ENCODE measurements at places on chromosomes 6 and 20.

GRCh38 chr20:20322912-20323311 is 45.0 kb upstream of the INSM1 start:
- DNase-seq = no peak

- DNase-seq = no peak
Observed at GRCh38 chr6:108368431-108369030, 73.7 kb downstream of the AFG1L start.

GRCh38 chr6:13292774-13293173 is 35.6 kb downstream of the TBC1D7 start:
- DNase-seq = no peak

- no peak for DNase-seq
Observed at GRCh38 chr6:19332806-19333460, 504.2 kb upstream of the ID4 start.

- no peak for DNase-seq
Observed at GRCh38 chr20:62133051-62133845, 9.9 kb downstream of the PSMA7 start.

DNA sequence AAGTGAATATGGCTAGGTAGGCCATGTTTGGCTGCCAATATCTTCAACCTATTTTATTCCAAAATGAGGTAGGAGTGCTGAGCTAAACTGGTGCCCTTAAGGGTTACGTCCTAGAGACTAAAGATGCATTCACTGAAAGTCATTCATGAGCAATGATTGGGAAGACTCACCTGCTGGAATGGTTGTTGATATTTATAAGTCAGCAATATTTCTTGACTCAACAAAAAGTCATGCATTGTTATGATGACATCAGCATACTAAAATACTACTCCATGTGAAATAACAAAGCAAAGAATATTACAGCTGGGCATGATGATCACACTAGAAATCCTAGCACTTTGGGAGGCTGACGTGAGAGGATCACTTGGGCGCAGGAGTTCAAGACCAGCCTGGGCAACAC is 17.6 kb upstream of the NUP153 start:
- DNase-seq = peak; percentile 87

- no peak for DNase-seq
Observed at GRCh38 chr20:21154692-21155091, 28.8 kb downstream of the KIZ start.

- no peak for DNase-seq
Observed at GRCh38 chr20:49580813-49581174, 12.9 kb upstream of the PTGIS start.

DNA sequence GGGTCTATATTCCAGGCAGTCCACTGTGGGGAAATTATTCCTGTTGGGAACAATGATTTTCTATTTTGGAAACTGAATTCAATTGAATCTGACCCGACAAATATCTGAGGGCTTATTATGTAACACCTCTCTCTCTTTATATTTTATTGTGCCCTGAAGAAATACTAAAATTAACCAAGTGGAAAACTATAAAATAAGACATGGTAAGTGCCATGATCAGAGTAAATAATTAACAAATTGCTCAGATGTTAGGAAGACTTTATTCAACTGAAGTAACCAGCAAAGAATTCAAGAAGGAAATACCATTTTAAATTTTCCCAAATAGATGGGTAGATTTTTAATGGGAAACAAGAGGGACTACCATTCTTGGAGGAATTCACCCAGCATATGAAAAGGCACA is 632.9 kb downstream of the MAFB start:
- no peak for DNase-seq

DNA sequence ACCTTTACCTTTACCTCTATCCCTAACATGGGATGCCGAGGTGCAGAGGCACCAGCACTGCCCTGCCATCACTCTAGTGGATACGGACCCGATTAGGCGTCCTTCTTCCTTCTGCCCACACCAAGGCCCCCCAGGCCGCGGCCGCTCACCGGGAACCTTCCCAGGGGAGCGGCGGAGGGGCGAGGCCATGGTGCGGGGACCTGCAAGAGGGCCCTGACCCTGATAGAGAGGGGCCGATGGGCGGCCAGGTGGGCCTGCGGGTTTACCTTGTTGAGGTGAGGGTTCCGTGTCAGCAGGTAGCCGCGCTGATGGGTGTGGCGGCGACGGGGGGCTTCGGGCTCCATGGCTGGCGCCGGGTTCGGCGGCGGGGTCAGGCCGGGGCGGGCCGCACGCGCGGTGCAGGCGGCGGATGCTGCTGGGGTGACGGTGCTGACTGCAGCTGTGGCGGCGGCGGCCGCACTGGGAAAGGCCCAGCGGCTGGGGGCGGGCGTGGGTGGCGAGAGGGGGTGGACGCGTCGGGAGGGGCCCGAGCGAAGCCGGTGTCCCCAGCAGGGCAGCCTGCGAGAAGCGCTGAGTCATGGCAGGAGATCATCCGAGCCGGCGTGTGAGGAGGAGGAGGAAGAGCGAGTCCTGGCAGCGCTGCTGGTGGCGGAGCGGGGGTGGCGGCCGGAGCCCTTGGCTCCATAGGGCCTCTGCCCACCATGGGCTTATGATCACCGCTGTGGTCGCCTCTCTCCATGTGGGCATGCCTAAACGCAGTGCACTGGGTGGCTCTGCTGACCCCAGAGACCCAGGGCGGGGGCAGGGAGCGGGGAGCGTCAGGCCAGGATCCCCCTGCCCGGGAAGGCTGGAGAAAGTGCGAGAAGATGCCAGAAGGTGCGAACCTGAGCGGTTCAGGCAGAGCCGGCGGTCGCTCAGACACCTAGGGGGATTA is at the start of gene ME1:
ME1 (minus strand) TSS at position 441 of the 934 bp plus-strand sequence; CDS start at position 344, 97 bp downstream.
- no peak for DNase-seq

DNA sequence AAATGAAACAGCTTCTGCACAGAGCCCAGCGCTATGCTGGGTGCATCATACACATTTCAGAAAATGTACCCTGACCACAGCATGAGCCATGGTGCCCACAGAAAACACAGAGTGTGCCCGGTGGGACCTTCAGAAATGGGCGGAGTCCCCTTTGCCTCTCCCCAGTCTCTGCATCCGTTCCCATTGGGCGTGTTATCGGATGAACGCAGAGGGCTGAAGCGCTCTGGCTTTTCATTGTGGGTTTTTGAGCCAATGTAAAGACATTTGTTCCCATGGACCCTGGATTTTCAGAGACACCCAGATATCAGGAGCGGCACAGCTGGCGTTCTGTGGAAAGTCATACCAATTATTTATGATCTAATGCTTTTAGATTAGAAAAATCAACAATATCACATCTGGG is 99.8 kb downstream of the DACT2 start:
- no peak for DNase-seq

DNA sequence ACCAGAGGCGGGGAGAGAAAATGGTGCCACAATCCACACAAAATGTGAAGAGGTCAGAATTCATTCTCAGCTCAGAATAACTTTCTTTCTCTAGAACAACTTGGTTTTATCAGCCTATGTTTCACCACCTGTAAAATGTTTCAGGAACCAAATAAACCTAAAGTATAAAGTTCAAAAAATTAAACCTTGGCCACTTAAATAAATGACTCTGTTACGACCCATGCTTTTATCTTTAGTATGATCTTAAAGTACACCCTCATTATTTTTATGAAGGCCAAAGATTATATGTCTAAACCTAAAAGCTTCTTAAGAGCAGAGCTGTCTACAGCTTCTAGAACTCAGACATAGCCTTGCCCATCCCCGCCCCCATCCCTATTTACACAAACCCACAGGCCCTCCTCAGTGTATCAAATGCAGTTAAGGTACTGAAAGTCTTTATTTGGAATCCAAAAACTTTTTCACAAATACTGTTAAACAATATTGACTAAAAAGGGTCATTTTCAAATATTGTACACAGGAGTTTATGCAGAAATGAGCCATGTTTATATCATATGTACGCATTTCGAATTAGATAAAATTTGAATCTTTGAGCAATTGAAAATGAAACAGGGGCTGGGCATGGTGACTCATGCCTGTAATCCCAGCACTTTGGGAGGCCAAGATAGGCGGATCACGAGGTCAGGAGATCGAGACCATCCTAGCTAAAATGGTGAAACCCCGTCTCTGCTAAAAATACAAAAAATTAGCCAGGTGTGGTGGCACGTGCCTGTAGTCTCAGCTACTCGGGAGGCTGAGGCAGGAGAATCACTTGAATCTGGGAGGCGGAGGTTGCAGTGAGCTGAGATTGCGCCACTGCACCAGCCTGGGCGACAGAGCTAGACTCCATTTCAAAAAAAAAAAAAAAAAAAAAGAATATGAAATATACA is 5.7 kb upstream of the NHSL1 start:
- DNase-seq = no peak

GRCh38 chr6:14838133-14838583 is 407.7 kb upstream of the JARID2 start:
- no peak for DNase-seq

- DNase-seq = no peak
Observed at GRCh38 chr6:14930366-14930989, 315.4 kb upstream of the JARID2 start.

GRCh38 chr6:105759015-105759414 is 327.1 kb upstream of the PRDM1 start:
- DNase-seq = no peak

GRCh38 chr6:13014504-13015378 is 298.2 kb downstream of the PHACTR1 start:
- DNase-seq = no peak

DNA sequence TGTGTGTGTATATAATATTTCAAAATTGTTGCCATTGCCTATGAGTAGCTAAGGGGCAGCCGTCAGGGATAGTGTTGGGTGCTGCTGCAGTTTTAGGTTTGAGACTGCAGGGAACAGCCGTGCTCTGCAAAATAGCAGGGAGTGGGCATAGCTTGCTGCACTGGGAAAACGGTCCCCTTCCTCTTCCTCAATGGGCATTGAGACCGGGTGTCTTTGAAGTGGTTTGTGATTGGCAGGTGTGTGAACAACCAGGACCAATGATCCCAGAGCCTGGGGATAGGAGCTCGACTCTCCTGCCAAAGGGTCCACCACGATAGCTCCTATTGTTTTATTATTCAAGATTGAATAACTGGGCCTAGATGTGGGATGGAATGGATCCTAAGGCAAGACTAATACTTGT is 5.1 kb upstream of the EBF4 start:
- DNase-seq = no peak

- no peak for DNase-seq
Observed at GRCh38 chr20:2640260-2640659, 12.2 kb upstream of the NOP56 start.

- no peak for DNase-seq
Observed at GRCh38 chr6:134322216-134322615, 4.3 kb upstream of the SGK1 start.

- DNase-seq = no peak
Observed at GRCh38 chr20:16914277-16914676, 166.1 kb downstream of the OTOR start.

DNA sequence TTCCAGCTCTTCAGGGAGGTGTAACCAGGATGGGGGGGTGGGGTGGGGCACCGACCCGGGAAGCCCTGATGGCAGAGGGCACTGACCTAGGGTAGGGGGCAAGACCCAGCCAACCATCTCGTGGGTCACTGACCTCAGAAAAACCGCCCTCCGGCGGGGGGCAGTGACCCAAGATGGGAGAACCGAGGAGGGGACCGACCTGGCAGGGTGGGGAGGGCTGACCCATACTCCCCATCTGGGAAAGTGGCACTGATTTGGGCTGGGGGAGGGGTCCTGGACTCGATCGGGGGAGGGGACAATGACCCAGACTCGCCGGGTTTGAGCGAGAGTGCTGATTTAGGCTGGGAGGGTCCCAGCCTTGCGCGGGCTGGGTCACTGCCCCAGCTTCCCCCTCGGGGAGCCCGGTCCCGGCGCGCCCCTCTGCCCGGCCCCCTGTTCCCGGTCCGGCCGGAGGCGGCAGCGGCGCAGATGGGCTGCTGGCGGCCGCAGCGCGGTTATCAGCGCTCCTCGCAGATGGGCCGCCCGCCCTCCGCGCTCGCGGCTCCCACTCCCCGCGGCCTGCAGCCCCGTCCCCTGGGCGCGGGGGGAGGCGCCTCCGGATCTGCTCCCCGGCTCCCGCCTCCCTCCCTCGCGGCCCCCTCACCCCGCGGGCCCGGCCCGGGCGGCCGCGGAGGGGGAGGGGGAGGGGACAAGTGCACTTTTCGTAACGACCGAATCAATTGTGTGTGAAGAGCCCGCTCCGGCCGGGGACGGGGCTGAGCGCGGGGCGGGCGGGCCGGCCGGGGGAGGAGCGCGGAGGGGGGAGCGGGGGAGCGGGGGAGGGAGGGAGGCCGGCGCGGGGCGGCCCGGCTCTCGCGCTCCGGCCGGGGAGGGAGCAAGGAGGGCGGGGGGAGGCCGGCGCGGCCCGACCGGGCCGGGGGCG is 2.2 kb downstream of the NOL4L start:
- DNase-seq = no peak
